ENCODE measurements at places on chromosomes 12 and 14.

GRCh38 chr14:90642244-90642717 lies 173.9 kb downstream of the TTC7B start:
- no peak for DNase-seq

GRCh38 chr12:56522411-56523193 lies 982 bp downstream of the RBMS2 start:
- no peak for DNase-seq

DNA sequence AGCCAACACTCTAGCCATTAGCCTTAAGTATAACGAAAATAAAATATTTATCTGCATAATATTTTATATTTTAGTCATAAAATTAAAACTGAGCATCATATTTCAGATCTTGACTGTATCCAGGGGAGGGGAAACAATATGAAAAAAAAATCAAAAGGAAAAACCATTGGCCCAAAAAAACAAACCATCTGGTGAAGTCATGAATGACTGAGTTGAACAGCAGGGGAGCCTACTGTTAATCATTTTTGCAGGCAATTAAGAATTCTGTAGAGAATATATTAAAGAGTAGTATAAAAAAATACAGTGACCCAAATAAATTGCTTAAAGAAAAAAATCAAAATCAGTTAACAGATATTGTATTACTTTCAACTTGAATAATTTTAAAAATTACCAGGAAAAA lies 224.8 kb downstream of the C12orf50 start:
- DNase-seq: no peak

GRCh38 chr12:80193865-80194264 lies 94.5 kb downstream of the OTOGL start:
- DNase-seq: no peak
